Mesenteric fat pad (tissue), 1 donor: ENCODE measurements at places on chromosomes 3 and 15. TPM values are rescaled to one million over a fixed set of nuclear protein-coding genes. Genes with fewer than 3 reads are reported as not detected.

Gene RASL12
- 4.7 TPM for total RNA-seq

Gene BSN
- 0.16 TPM for total RNA-seq

Gene ETV5
- total RNA-seq = 25.0 TPM

- DNase-seq = no peak
Observed at GRCh38 chr3:37753428-37753827, 108.3 kb upstream of the CTDSPL start.

- DNase-seq = no peak
Observed at GRCh38 chr3:127077068-127077467, 94.2 kb downstream of the PLXNA1 start.

DNA sequence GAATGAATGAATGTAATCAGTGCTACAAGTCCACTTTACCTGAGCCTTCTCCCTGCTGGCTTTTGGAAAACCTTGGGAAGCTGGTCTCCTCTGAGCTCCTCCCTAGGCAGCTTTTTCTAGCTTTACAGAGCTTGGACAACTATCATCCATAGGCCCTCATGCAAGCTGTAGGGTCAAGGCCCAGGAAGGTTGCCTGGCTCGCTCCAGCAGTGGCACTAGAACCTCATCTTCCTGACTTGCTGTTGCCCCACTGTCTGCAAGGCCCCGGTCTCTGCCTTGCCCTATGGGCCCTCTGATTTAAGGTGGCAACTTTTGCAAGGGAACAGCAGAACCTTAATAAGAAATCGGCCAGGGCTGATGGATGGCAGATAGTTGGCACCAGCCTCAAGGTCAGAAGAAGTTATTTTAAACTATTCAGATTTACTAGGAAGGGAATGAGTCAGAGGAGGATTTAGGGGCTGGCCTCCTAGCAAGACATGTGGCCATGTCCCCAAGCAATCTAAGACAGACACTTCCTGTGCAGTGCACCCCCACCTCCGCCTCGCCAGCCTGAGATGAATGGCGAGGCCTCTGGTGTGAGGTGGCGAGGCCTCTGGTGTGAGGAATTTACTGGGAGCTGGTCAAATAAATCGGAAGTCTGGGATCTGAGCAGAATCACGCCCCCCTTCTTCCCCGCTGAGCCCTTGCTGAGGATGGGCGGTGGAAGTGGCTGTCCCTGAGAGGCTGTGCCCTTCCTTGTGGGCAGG lies 180.8 kb downstream of the MEGF11 start:
- DNase-seq = peak; percentile 41

GRCh38 chr3:48459773-48460516 lies 13.4 kb downstream of the ATRIP start:
- no peak for DNase-seq

DNA sequence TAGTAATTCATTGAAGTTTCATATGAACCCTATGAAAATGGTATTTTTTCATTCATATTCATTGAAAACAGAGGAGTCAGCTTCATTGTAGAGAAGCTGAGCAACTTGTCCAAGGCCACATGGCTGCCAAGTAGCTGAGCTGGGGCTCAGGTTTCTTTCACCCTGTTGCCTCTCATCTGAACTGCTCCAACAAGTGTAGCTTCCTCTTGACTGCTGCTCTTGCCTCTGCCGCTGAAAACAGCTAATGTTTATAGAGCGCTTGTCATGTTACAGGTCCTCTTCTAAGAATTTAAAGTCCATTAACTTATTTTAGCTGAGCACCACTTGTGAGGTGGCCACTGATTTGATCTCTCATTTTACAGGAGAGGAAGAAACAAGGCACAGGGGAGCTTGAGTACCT lies 81.1 kb downstream of the PDCD6IP start:
- no peak for DNase-seq

GRCh38 chr15:67820992-67821783 lies 4.1 kb upstream of the SKOR1 start:
- DNase-seq = no peak
